ENCODE measurements at places on chromosomes 4 and X. TPM values are rescaled to one million over a fixed set of nuclear protein-coding genes. Genes with fewer than 3 reads are reported as not detected.

CFI gene
- 4.3 TPM for total RNA-seq

MAGEB2 gene
- total RNA-seq: not detected

BEND2 gene
- 0.30 TPM for total RNA-seq

FHL1 gene
- 6,074 TPM for total RNA-seq

PCDH10 gene
- total RNA-seq: not detected

CXCL10 gene
- total RNA-seq: 0.32 TPM

UGT2B15 gene
- total RNA-seq: not detected

HTRA3 gene
- total RNA-seq: 7.2 TPM

IL15 gene
- 1.4 TPM for total RNA-seq

PRR27 gene
- total RNA-seq: not detected

DGKK gene
- total RNA-seq: not detected

FATE1 gene
- not detected for total RNA-seq

ARHGEF6 gene
- total RNA-seq: 70.5 TPM
